ENCODE measurements at places on chromosomes 2 and 18.

DNA sequence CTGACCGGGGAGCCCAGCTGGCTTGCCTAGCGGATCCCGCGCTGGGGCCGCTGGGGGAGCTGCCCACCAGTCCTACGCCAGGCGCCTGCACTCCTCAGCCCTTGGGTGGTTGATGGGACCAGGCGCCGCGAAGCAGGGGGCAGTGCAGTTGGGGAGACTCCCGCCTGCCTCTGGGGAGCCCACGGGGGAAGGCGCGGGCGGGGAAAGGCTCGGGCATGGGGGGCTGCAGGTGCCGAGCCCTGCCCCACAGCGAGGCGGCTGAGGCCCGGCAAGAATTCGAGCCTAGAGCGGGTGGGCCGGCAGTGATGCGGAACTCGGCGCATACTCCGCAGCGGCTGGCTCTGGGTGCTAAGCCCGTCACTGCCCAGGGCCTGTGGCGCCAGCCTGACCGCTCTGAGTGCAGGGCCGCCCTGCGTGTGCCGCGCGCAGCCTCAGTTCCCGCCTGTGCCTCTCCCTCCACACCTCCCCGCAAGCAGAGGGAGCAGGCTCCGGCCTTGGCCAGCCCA lies 249.1 kb upstream of the TEKT4 start:
- no peak for DNase-seq

DNA sequence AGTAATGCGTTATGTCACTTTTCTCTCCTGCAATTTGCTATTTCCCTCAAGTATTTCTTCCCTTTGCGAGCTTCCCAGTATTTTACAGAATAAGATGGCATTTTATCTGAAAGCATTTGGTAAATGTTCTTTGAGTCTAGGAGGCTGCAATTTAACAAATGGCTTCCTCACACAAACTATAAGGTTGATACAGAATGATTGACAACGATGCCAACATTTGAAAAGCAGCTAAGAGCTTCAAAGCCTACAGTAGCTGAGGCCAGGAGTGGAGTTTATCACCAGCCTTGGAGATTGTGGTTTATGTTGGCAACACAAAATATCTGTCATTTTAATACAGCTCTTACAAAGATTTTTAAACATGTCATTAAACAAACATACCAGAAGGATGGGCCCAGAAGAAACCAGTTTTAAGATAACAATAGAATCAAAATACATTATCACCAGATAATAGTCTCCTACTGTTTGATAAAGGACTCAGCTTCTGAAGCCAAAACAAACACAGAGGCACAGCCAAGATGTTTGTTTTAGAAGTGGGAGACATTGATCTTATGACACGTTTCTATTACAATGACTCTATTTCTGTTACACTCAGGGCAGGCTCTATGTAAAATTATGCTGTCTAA lies 711.4 kb upstream of the ACVR2A start:
- no peak for DNase-seq

GRCh38 chr2:234494361-234495250 lies 2.3 kb downstream of the ARL4C start:
- DNase-seq: peak; percentile 64

GRCh38 chr2:219405958-219406860 lies 12.0 kb upstream of the DES start:
- no peak for DNase-seq

DNA sequence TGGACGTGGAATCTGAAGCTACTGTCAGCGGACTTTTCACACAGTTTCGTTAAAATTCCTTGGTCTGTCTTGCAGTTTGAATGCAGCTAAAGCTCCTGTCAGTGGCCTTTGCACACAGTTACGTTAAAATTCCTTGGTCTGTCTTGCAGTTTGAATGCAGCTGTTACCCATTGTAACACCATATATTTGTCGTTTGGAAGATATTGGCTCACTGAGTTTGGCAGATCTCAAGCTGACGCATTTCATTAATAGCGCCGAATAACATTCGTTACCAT lies 1.0 kb downstream of the LIMS1 start:
- no peak for DNase-seq

DNA sequence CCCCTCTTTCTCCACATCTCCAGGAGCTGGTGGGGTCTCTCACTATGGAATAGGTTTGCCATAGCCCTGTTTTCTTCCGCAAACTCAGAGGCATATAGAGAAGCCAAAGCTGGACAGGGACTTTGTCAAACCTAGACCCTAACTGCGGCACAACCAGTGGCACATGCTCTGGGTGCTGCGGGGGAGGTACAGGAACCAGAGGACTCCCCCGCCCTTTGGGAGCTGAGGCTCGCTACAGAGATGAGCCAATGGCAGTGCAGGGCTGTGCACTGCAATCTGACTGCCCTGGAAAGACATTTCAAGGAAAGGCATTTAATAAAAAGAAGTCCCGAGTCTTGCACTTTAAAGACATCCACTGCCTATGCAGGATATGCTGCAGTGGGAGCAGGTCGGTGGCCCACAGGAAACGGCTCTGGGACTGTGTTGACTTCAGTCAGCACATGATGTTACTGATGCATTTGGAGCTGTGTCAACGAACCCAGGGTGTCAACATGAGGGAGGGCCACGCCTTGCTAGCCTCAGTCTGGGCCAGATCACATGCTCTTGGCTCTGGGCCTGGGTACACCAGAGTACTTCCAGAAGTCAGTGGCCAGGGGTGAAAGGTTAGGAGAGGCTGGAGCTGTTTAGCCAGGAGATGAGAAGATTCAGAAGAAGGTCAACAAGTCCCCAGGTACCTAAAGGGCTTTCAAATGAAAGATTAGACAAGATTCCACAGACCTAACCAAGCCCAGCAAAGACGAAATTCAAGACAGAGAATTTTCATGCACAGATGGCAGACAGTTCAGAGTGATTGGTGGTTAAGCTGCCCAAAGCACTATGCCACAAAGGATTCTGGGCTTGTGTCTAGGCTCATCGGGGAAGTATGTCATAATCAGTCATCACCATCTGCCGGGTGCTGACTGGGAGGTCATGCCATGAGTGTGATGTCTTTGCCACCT lies 8.2 kb downstream of the SLC35F6 start:
- peak; percentile 23 for DNase-seq

GRCh38 chr18:68428661-68429060 lies 286.2 kb downstream of the TMX3 start:
- no peak for DNase-seq

DNA sequence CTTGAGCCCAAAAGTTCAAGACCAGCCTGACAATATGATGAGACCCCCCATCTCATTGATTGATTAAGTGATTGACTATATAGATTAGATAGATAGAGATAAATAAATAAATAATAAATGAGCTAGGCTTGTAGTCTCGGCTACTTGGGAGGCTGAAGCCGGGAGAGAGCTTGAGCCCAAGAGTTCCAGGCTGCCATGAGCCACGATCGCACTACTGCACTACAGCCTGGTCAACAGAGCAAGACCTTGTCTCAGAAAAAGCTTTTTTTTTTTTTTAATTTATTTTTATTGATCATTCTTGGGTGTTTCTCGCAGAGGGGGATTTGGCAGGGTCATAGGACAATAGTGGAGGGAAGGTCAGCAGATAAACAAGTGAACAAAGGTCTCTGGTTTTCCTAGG lies 12.4 kb downstream of the EIPR1 start:
- DNase-seq: no peak

DNA sequence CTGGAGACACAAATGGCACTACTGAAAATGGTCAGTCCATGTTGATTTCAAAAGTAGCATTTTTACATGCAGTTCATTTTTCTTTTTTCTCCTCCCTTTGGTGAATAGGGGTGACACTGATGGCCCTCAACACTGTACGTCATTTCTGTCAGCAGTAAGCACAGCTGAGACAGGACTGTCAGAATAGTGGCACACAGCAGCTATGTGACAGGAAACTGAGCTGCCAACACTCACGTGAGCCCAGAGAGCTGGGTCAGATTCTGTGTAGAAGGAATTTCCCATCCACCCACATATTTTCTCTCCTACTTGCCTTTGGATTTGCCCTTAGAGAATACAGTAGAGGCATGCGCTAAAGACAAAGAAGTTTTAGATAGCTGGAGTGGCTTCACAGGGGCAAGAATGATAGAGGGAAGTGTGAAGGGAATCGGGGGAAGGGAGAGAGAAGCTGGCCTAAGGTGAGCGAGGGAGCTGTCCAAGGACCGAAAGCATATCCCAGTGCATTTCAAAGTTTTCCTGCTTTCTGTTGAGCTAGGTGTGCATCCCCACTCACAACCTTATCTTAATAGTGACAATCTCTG lies 476.6 kb downstream of the CNTNAP5 start:
- DNase-seq: no peak

- DNase-seq: no peak
These were observed 156.7 kb downstream of the GALNT14 start for GRCh38 chr2:30981510-30981909.

DNA sequence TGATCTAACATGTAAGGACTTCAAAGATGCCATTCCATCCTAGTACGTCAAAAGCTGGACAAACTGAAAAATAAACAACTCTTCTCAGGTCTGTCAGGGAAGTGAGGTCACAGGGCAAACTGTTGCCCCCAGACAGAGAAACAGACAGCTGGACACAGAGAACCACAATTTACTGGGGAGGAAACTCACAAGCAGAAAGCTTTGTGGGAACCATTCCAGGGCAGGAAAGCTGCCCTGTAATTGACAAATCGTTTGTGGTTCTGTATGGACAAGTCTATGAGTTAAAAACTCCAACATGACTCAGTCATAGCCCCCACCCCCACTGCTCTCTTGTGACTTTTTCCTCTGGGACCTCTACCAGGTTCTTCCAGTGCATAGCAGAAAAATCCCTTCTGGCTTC lies 28.4 kb downstream of the MCEE start:
- DNase-seq: no peak

GRCh38 chr2:43305012-43305411 lies 78.6 kb upstream of the ZFP36L2 start:
- DNase-seq: no peak

DNA sequence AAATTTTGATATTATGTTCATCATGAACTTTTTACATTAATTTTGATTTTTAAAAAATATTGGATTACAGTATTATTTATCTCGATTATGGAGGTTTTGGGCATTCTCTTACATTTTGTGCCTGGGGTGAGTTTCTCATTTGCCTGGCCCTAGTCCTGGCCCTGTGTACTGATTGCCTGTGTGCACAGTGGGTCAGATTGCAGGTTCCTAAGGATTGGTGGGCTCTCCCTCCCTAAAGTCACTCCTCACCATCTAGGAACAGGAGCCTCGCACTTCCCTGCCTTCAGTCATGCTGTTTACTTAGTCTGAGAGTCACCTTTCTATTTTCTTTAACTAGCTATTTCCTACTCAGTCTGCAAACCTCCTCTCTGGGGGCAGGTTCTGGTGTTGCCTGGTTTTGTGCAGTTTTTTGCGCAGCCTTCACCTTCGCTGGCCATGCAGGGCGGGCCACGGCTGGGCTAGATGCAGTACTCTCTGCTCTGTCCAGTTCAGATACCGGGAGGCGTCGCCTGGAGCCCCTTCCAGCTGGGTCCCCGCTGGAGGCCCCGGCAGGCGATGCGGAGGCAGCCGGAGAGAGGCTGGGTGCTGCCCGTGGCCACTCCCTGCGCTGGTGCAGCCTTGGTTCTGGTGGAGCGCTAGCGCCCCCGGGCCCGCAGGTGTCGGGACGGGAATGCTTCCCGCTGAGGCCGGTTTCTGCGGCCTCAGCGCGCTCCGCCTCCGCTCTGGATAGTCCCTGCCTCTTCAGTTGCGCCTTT lies 23.3 kb upstream of the MC5R start:
- peak; percentile 32 for DNase-seq

DNA sequence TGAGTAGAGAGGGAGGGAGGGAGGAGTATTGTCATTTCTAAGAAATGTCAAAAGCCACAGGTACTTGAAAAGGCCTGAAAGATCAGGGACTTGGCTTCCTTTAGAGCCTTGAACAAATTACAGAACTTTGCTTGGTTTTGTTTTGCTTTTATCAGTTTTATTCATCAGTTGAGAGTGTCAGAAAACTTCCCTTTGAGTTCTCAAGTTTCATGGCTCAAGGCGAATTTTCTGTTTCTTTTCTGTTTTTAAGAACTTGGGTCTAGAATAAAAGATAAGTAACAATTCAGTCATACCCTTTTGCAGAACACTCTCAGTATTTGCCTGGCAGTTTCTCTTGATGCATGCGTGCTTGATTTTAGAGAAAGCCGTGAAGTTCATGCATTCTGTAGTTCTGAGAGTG lies 531.9 kb downstream of the PARD3B start:
- no peak for DNase-seq

DNA sequence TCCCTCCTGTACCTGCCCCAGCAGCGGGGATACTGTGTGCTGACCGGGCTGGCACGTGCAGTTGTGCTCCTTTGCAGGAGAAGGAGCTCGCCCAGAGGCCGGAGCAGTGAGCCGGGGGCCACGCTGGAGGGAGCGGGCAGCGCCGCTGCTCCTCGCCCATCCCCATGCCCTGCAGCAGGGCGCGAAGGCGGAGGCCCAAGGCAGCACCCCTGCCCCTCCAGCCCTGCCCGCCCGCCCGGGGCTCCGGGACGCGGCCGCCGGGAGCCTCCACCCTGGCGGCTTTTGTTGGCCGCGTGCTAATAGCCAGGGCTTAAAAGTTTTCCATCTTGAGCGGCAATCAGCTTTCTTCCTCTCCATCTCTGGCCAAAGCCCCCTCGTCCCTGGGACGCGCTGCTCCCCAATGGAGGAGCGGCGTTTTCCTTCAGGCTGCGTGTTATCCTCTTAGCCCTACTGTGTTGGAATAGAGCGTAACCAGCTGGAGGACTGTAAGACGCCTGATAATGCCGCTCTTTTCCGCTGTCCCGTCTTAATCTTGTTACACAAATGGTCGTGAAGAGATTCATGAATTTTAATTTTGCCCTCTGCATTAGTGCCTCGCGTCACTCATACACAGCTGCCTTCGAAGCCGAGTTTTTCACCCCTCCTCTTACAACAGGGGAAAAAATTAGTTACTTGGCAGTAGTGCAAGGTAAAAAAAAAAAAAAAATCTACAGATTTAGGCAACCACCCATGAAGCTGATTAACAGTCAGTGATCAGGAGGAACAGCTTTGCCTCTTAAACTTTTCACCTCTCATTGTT lies 172.9 kb upstream of the SIX3 start:
- DNase-seq: no peak

DNA sequence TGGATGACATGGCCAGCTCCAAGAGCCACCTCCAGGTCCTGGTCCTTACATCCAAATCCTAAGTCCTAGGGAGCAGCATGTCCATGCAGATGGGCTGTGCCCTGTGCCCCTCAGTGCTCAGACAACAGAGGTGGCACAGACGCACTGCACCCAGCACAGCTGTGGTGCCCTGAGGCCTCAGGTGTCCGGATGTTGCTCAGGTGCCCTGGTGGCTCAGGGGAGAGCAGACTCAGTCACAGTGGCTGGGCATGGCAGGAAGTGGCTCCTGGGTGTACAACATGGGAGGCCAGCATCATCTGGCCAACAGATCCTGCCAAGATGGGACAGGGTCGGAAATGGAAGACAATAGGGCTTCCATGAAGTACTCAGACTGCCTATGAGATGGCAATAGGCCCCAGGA lies 50.1 kb downstream of the TIMM21 start:
- DNase-seq: no peak

Measured in SHP77 treated with DMSO at 0.1 percent for 48 hours (cell line).